ENCODE measurements at places on chromosomes 2 and 18.
A peak's percentile ranks its signal among the peaks of the same experiment; 100 is the strongest.

DNA sequence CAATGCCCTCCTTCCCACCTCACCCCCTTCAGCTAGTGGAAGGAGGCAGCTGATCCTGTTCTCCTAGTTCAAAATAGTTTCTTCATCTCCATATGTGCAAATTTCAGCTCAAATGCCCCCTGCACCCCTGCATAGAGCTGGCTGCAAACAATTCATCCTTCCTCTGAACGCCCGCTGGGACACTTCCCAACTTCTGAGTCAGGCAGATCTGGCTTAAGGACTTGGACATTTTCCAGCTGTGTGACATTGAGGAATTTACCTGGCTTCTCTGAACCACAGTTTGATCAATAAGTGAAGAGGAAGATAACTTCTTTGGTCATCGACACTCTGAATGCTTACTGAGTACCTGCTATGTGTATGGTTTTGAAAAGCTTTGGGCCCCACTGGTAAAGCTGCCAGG, 23.5 kb downstream of the PTGR3 start:
- no peak for DNase-seq

GRCh38 chr2:41377837-41378236, 670.0 kb upstream of the PKDCC start:
- no peak for DNase-seq

DNA sequence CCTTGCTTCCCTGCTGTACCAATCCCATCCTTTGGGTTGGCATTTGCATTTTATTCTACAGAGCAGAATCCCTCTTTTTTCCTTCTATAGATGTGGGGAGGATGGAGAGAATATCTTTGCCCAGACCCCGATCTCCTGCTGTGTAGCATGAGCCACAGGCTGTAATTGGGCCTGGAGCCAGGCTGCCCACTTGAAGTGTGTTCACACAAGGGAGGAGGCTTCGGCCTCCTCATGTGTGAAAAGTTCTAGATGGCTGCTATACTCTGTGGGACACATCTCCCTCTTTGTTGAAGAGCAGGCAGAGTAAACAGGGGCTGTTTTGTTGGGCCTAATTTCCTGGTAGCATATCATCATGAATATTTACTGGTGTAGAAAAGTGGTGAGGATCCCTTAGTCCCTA, 126.3 kb downstream of the XRCC5 start:
- no peak for DNase-seq

- DNase-seq = peak; percentile 84
These were observed at the start of gene HAUS1 for GRCh38 chr18:46104128-46104911. HAUS1 (plus strand) TSS chr18:46104385; CDS start chr18:46104412, 27 bp downstream.

DNA sequence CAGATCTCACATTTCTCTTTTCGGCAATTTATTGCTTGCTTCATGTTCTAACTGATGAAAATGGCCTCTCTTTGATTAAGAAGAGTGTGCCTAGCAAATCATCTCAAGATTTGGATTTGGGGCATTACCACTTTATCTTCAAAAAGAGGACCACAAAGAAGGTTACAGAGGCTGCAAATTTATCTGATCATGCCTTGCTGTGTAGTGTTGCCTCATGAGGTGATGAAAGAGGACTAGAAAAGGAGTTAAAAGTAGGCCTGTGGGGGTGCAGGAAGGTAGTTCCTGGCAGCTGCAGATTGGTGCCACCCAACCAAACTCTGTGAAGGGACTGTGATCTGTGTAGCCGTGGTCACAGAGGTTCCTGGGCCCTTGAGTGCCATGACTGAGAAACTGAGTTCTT, 69.2 kb downstream of the PRELID3A start:
- no peak for DNase-seq

DNA sequence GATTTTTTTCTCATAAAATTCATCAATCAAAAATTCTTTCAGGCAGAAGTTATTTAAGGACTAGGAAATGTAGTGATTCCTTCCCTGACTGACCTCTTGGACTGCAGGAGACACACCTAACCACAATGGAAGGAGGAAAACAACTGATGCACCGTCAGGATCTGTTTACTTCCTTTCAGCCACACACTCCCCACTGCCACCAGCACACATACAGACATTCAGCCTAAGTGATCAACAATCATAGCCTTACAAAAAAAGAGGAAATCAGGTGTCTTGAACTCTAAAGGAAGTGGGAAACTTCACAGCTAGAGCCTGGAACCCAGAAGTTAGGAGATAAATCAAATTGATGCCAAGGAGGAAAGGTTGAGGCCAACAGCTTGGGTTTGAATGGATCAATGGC, 213.5 kb upstream of the ACVR2A start:
- DNase-seq = no peak

Measured in activated CD8-positive, alpha-beta T cell treated with anti-CD3 and anti-CD28 coated beads for 36 hours (primary cell).